DMS 273 treated with DMSO at 0.1 percent for 48 hours (cell line): ENCODE measurements at places on chromosomes 4 and X.

GRCh38 chr4:21202959-21203358 is 502.7 kb downstream of the PACRGL start:
- no peak for DNase-seq

DNA sequence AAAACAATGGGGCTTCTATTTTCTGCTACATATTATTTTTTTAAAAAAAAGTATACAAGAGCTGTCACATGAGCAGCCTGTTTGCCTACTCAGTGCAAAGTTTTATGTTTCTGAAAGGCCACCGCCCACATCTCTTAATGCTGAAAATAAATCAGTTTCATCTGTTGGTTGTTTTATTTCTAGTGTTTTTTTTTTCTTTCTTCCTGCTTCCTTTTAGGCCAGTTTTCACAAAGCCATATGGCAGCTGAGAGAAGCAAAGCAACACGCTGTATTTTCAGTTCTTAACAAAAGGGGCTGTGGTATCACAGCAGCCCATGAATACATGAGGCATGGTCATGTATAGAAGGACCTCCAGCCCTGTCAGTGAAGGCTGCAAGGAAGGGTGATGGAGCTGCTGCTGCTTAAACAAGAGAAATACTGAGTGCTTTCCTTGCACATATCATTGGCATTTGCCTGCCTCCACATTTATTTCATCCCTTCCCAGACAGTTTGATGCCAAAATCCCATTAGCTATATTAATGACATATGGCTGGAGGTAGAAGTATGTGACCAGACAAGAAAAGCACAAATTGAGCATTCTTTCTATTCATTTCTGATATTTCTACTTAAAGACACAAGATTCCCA is 172.5 kb downstream of the PCDH18 start:
- DNase-seq, result no peak

DNA sequence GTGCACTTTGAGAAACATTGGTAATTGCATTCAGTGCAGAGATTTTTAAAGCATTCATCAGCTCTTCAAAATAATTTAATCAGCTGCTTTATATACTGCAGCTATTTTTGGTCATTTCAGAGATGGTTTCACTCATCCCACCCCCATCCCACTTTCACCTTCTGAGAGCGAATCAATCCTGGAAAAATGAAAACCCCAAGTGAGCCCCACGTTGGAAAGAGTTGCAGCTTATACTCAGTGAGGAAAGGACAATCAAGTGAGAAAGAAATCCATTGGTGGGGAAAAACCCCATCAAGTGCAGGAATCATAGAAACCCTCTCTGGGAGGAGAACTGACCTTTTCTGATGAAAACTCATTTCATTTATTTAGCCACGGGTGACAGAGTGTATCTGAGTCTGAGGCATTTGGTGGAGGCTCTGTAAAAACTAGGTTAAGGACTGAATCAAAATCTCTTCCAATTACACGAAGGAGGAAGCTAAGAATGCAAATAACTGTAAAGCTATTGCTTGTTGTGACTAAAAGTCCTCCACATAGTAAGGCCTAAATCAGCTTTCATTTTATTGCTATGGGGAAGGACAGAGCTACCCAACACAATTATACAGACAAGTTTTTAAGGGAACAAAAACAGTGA is 240.4 kb upstream of the PGRMC2 start:
- no peak for DNase-seq

- DNase-seq, result no peak
Observed at GRCh38 chrX:115539841-115540240, 21.1 kb upstream of the PLS3 start.

DNA sequence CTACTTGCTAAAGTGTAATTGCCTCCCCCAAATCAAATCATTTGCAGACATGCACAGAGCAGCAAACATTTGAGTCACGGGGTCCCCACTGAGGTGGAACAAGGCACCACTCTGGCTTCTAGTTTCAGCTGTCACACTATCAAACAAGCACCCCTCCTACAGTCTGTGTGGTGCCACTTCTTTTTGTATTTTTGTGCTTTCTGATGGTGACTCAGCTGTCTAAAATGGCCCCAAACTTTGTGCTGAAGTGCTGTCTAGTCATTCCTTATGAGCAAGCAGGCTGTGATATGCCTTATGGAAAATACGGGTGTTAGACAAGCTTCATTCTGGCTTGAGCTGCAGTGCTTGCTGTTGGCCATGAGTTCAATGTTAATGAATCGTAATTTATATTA is 15.4 kb downstream of the IGFBP7 start:
- DNase-seq, result no peak

DNA sequence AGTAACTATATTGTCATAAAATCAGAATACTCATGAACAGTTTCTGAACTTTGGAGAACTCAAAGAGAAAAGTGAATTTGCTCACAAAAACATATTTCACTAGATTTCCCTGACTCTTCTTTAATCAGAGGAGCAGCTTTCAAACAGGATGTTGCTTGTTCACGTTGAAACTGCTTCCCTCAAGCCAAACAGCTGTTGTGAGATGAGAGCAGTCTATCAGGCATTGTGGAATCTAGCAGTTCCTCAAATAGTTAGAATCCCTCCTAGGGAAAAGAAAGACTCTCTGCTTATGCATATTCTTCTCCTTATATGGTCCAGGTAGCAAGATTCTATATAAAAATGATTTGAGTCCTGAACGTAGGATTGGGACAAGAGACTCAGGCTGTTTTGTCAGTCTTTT is 1012.1 kb downstream of the FAM133A start:
- no peak for DNase-seq

- DNase-seq, result no peak
Observed at GRCh38 chr4:91065117-91065516, 937.9 kb downstream of the CCSER1 start.

- DNase-seq, result no peak
Observed at GRCh38 chr4:59540311-59540710, 1659.8 kb upstream of the ADGRL3 start.

- no peak for DNase-seq
Observed at GRCh38 chr4:82044141-82044993, 329.4 kb downstream of the HNRNPD start.

GRCh38 chrX:18149454-18149853 is 71.2 kb downstream of the BEND2 start:
- DNase-seq, result no peak
